ENCODE measurements at places on chromosomes 13 and 19.

DNA sequence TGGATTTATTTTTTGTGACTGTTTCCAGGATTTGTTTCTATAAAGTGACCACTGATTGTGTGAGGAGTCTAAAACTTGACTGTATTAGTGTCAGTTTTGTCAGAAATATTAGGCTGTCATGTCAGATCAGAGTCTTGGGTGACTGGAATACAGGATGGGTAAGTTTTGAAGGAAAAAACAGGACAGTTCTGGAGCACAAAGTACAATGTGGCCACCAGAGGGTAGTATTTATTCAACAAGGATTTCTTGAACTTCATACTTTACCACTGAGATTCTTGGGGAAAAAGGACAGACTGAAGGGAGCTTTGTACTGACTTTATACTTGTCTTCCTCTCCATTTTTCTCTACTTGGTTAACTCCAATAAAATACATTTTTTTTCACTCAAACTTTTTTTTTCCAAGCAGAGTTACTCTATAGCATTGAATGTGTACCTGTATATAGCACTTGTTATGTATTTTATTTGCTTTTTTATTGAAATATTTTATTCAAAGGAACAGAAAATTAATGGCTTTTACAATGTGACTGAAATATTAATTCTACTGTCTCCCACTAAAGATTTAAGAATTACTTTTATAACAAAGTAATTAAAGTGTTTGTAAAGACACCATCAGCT lies 51.1 kb downstream of the LMO7 start:
- DNase-seq, result peak; percentile 35

DNA sequence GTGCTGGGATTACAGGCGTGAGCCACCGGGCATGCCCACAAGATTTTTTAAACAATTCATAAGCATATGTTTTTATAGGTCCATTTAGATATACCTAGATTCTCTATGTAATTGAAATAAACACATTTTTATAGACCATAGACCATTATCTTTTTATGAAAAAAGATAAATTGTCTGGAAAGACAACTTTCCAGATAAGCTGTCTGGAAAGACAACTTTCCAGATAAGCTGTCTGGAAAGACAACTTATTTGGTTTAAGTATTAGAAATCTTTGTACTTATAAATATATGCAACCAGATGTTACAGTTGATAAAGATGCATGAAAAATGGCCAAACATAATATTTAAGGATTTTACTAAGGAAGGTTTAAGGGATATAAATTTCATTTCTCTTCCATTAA lies 538.5 kb downstream of the GPC6 start:
- no peak for DNase-seq

GRCh38 chr13:31234729-31235128 lies 35.0 kb downstream of the B3GLCT start:
- no peak for DNase-seq

DNA sequence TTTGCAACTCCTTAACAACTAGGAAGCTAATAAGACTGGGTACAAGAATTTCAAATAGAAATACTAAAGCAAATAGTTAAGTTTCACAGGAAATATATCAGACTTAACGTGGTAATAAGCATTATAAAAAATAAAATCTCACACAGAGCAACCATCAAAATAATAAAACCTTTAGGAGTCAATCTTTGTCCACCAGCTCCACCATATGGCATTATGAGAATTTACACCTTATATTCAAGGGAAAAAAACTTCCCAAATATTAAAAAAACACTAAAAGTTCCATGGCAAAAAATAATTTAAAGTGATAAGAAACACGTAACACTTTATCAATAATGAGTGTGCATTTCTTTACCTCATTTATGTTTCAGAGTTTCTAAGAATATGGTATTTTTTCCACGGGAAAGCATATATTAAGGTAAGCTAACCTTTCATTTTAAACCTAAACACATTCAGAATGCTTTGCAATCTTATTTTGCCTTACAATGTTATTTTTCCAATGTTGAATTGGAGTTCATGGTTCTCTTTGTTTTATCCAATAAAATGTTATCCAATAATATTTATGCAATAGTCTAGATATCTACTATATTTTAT lies 423.2 kb upstream of the SGCG start:
- peak; percentile 39 for DNase-seq

DNA sequence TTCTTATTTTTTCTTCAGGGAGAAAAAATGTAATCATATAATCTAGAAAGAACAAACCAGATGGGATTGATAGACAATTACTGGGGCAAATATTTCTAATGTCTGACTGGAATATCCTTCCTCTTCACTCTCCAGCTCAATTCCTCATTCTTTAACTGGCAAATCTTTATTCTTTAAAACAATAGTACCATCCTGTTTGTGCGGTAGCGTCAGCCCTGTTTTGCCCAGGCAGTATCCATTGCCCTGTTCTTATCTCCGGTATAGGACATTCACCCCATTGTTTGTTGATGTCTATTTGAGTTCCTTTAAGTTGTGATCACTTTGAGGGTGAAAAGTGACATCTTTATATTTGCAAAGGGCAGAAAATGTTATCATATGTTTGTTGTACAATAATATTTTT lies 185.4 kb downstream of the POSTN start:
- no peak for DNase-seq

- DNase-seq, result no peak
Observed at GRCh38 chr13:49023431-49023830, 47.7 kb downstream of the FNDC3A start.

GRCh38 chr13:52414963-52415362 lies 9.0 kb upstream of the THSD1 start:
- DNase-seq, result no peak

DNA sequence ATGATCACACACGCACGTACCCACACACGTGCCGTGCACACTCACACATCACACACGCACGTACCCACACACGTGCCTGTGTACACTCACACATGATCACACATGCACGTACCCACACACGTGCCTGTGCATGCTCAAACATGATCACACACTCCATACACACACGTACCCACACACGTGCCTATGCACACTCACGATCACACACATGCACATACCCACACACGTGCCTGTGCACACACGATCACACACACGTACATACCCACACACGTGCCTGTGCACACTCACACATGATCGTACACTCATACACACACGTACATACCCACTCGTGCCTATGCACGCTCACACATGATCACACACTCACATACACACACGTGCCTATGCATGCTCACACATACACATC lies 86.8 kb downstream of the RAB20 start:
- DNase-seq, result no peak

- DNase-seq, result no peak
Observed at GRCh38 chr13:111584101-111584672, 263.7 kb downstream of the TEX29 start.

- no peak for DNase-seq
Observed at GRCh38 chr13:27035892-27036235, 135.7 kb downstream of the USP12 start.

GRCh38 chr13:48066310-48066989 lies 28.5 kb downstream of the MED4 start:
- DNase-seq, result no peak

DNA sequence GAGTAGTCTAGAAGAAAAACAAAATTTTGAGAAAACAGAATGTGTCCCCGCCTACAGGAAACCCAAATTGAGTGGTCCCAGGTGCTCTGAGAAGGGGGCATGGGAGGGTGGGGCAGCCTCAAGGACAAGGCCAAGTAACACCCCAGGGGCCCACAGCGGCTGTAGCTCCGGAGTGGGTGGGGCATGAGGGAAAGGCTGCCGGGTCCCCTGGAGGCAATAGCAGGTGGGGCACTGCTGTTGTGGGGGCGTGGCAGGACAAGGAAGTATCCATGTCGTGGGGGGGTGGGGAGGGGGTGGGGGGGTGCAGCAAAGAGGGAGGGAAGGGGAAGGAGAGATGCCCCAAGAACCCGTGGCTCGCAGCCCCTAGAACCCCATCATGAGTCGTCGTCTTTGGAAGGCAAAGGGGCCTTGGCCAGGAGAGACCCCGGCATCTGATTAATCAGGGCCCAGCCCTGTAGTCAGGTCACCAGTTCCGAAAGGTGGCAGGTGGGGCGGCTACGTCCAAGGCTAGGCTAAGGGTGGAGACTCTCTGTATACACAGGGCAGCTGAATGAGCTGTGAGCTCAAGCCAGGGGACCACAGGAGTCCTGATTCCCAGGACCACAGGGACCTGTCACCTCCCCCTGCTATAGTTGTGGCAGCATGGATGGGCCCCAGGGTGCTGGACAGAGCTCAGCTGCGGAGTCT lies 7.5 kb upstream of the ISYNA1 start:
- no peak for DNase-seq

Measured in kidney (tissue), 22 donors.